ENCODE measurements at places on chromosomes 6 and 20.

DNA sequence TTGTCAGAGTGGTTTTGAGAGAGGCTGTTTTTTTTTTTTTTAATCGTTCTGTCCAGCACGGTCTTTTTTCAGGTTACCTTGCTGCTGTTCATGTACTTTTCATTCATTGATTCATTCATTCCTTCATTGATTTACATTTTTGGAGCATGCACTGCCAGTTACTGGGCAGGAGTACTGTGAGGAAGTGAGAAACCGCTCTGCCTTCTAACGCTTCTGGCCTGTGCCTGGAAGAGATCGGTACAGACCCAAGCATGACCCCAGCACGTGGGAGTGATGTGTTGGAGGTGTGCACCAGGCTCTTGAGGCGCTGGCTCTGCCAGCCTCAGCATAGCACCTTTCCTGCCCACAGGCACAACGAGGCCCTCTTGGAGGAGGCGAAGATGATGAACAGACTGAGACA is 9.1 kb downstream of the RIPK1 start:
- DNase-seq, result no peak

- no peak for DNase-seq
Measured at GRCh38 chr20:41623625-41624375, 5.6 kb upstream of the CHD6 start.

- no peak for DNase-seq
Measured at GRCh38 chr20:51934301-51935002, 132.1 kb upstream of the SALL4 start.

DNA sequence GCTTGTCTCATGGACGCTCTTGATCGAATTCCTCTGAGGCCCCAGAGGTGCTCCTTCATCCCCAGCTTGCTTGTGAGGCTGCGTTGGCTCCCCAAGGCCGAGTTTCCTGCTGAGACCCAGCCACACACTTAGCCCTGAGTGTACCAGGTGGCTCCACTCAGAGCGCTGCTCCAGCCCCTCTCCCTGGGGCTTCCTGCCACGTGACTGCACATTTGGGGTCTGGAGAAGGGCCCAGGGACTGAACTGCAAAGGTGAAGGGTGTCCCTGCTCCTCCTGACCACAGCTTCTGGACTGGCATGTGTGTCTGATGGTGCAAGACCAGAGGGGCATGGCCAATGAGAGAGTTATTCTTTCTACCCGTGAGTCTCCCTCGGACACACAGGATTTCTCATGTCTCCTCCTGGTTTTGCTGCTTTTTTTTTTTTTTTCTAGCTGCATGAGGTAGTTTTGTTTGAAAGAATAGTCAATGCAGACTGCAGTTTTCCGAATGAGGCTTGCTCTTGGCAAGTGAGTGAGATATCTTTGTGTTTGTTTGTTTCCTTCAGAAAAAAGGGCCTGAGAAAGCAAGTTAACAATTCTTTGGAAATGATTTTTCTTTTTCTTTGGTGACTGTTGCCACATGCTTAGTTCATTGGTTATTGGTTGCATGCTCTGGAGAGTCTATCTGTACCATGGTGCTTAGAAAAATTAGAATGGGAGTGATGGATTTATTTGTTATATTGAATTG is 3.1 kb upstream of the ZNF831 start:
- no peak for DNase-seq

DNA sequence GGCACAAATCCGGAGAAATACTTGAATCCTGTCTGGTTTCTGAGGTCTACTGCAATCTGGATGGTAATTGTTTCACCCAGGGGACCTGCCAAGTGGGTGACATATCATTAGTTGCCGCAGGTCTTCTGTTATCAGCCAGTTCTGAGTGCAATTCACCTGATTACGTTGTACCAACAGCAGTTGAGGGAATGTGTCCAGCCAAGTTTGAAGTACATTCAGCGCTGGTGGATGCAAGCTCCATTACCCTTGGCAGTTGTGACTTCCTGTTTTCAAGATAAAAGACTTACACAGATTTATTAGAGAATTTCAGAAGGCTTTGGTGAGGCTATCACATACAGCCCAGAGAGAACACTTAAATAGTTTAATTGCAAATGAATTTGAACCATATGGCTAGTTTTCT is 42.8 kb downstream of the FNDC1 start:
- DNase-seq, result no peak

DNA sequence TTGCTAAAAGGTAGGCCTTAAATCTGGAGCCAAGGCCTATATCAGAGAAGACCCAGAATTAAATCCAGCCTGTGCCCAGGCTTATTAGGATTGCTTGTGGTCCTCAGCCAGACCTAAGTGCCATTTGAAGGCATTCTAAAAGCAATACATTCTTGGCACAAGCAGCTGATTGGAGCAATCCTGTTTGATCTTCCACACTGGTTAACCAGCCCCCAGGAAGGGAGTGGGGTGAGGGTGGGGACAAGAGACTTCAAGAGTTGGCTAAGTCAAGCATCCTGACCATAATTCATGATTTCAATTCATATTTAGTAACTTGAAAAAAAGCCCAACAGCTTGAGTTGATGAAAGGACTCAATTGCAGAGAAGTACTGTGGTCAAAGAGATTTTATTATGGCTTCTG is 128.9 kb downstream of the KIF13A start:
- DNase-seq, result no peak
